ENCODE measurements at places on chromosomes 1 and 21.
A peak's percentile ranks its signal among the peaks of the same experiment; 100 is the strongest.

GRCh38 chr1:224448453-224449017 is 13.9 kb upstream of the WDR26 start:
- no peak for DNase-seq

- no peak for DNase-seq
Measured at GRCh38 chr1:38020396-38020795, 7.9 kb downstream of the UTP11 start.

GRCh38 chr1:4658643-4659628 is 4.5 kb downstream of the AJAP1 start:
- DNase-seq: no peak

DNA sequence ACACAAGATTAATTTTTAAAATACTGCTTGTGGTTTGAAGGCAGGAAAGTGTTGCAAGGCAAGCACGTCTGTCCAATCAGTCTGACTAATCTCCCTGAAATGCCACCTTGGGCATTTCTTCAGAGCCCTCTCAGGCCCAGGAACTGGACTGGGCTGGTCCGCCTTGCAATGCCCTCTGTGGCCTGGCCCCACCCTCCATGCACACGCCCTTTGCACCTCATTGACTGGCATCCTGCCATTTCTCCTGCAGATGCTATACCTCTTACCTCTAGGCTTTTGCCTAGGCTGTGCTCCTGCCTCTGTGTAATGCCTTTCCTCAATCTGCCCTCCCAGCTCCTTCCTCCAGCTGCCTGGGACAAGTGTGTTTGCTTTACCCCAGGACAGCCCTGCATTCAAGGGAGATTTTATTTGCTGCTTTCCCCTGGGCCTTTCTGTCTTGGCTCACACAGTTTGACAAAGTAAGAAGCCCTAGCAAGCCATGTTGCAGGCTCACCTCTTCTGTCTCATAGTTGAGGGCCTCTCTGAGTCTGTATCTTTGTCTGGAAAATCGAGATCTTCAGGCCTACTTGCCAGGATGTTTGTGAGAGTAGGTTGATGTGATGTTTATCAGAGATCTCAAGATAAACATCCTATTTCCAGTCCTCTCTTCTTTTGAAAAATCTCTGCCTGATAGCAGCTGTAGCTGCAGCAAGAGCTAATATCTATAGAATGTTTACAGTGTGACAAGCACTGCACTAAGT is 149.2 kb upstream of the JUN start:
- DNase-seq: no peak

- DNase-seq: no peak
Measured at GRCh38 chr1:22347854-22348760, 103.5 kb upstream of the ZBTB40 start.

DNA sequence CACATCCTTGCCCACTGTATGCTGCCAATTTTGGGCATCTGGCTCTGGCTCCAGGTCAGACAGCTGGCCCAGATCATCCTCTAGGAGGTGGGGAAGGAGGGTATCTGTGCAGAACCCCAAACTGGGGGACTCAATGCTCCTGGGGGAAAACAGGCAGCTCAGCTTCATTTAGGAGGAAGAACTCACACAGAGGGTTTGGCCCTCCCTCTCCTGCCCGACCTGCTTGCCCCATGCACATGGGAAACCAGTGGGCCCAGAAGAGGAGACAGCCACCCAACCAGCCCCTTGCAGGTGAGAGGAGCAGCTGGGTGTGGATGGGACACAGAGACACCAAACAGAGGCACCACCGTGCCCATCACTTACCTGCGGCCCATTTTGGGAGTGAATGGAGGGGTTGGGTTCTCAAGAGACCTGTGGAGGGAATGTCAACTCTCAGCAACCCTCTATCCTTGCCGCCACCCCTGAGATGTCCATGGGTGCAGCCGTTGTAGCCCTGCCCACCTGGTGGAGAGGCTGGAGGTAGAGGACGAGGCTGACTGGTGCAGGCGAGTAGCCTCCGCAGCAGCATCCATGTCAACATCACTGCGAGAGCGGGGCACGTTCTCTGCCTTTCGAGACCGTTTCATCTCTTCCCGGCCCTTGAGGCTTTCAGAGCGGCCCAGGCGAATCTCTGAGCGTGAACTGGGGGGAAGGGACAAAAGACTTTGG is 27.5 kb downstream of the LRRC71 start:
- DNase-seq: no peak

GRCh38 chr1:41355356-41355755 is 5.9 kb upstream of the FOXO6 start:
- no peak for DNase-seq

- DNase-seq: no peak
Measured at GRCh38 chr1:234541286-234541975, 62.5 kb upstream of the TARBP1 start.

GRCh38 chr1:156749419-156750118 is 1.9 kb downstream of the HDGF start:
- no peak for DNase-seq

DNA sequence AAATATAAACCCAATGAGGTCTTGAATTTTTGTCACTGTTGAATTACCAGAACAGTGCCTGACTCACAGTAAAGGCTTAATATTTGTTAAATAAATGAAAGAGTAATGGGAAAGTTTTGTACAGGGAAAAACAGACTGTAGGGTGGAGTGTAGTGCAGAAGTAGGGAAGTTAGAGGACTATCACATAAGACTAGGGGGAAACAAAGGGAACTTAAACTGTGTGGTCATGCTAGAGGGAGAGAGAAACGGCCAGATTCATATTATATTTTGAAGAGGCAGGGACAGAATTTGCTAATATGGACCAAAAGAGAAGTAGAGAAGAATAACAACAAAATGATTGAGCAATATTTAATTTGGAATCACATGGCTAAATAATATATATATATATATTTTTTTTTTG is 14.8 kb downstream of the CTSK start:
- no peak for DNase-seq

DNA sequence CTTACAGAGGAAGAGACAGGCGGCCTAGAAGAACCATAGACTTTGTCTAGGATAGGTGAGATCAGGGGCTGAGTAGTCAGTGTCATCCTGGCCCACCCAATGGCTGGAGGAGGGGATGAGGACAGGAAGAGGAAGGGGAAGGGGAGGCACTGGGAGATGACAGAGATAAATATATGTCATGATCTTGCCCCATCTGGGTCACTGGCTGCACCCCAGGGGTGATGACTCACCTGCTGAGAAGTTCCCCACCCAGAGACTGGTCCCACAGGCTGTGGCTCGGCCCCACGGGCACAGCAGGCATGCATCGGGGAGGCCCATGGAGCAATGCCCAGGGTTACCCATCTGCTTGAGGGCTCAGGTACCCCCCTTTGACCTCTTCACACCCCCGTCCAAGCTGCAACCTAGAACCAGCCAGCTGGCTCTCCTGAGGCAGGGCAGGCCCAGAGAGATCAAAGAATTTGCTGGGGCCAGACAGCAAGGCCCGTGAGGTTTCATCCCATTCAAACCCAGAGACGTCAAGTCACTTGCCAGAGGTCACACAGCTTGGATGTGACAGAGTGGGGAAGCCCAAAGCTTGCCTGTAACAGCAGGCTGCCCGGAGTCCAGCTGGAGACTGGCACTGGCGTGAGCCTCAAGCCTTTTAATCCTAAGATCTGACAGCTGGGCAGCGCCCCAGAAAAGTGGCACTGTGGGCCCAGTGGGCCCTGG is 34.7 kb upstream of the CASZ1 start:
- no peak for DNase-seq

DNA sequence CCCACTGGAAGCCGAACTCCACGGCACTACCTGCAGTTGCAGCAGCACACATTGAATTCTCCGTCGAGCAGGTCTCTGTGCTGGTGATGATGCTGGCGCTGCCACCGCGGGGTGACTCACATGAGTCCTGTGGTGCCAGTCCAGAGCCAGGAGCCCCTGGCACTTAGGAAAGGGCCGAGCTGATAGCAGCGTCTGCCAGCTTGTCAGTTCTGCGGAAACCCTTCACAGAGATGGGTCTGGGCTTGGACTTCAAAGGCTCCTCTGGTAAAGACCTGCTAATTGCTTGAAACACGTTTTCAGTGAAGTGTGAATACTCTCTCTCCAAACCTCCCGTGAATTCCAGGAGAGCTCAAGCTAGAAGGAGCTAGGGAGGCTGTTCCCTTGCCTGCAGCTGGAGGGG is 92.2 kb downstream of the GRIK3 start:
- no peak for DNase-seq

DNA sequence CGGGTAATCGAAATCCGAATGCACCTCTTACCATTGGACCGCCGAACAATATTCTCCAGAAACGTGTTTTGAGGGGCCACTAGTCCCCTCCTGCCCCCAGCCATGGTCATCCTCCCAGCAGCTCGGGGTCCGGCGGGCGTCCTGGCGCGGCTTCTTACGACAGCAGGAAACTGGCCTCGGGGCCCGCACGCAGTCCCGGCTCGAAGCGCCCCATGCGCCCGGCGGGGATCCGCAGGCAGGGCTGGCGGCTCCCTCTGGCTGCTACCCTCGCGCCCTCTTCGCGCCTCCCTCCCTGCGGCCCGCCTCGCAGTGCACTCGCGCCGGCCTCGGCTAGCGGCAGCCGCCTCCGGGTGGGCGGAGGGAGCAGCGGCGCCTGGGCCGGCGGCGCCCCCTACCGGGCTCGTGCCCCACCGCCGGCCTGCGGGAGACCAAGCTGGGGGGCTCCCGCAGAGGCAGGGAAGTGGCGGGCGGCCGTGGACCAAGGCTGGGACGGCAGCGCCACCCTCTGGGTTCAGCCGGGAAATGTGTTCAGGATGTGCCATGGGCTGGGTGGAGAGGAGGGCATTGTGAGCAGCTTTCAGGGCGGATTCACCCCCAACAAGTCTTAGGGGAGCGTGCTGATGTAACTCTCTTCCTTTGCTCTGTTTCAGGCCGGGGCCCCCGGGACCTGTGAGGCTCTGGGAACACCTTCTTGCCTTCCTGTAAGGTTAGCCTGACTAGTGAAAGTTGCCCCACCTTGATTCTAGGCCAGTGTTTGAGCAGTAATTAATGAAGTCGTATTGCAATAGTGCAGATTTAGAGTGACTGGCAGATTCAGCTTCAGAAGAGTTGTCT is at the start of gene KCNH1:
TSS of gene KCNH1 (minus strand) at position 313 of the 834 bp plus-strand sequence. CDS start at position 110, 203 bp downstream.
- DNase-seq: peak; percentile 53

DNA sequence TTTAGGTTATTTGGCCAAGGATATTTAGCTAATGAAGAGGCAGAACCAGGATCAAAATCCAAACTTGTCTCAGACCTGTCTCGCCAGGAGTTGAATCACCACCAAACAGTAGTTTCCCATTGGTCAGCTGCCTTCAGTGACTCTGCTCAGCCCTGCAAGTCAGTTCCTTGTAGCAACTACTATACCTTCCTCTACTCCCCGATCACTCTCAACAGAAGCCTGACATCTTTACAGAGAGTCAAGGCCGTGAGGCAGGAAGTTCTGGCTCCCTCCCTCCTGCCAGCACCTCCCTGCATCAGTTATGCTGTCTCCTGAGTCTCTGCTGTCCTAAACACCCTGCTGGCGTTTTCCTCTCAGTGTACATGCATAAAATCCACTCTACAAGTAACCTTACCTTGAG is 13.2 kb downstream of the PSMD4 start:
- DNase-seq: no peak

DNA sequence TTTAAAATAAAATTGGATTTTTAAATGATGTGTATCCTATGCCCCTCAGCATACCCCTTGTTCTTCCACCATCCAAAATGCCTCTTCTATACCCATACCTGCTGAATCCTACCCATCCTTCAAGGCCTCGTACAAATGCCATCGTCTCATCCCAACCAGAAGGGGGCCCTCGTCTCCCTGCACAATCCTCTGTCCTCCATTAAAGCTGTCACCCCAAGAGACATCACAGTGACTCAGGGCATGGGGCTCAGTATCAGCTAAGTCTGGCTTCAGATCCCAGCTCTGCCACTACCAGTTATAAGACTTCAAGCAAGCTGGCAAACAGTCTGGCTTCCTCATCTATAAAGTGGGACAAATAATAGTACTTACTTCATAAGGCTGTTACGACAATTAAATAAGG is 23.8 kb downstream of the IGFN1 start:
- no peak for DNase-seq
